Stimulated activated CD4-positive, alpha-beta T cell treated with anti-CD3 and anti-CD28 coated beads, Interleukin-4, amount 100 ng/mL, for 24 hours (primary cell): ENCODE measurements at places on chromosomes 7 and 10.

DNA sequence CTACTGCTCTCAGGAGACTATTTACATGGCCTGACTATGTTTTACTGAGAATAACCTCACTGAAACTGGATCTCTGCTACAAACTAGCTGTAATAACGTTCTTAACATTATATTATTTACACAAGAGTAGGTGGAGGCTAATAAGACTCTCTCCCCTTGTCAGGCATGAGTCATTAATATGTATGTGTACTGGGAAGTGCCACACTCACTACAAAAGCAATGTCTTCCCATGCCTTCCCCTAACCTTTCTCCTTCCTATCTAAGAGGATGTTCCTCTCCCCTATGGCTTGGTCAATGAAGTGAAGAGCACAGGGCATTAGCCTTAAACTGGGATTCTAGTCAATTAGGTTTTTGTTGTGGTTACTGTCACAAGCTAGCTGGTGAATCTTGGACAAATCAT, 147.9 kb downstream of the DGKB start:
- no peak for DNase-seq

DNA sequence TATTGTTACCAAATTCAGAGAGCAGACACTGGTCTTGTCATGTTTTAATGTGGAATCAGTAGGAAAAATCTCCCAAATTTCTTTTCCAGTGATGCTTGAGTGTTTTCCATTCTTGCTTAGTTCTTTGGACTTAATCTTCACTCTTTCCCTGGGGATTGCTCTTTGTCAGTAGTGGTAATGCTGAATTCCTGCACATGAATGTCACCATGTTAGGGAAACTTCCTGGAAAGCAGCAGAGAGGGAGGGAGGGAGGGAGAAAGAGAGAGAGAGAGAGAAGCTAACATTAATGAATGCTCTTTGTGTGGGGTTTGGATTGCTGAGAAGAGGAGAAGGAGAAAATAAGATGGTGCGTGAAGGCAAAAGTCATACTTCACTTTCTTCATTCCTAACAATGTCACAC, 295.3 kb upstream of the COBL start:
- DNase-seq: no peak

GRCh38 chr10:129329385-129330055, 137.5 kb upstream of the MGMT start:
- DNase-seq: no peak

DNA sequence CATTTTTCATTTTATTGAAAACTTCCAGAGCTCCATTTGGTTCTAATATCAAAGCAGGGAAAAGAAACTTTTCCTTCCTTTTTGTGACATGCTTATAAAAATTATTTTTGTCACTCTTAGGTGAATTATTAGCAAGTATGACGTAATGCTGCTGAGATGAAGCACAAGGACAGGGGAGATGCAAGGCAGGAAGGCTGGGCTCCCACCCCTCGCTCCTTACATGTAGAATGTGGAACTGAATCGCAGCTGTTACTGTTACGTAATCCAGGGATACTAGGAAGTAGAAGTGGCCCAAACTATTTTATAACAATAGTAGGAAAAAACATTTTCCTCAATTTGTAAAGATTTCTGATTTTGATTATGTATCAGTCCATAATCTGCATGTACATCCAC, 17.1 kb upstream of the GTPBP4 start:
- DNase-seq: no peak

DNA sequence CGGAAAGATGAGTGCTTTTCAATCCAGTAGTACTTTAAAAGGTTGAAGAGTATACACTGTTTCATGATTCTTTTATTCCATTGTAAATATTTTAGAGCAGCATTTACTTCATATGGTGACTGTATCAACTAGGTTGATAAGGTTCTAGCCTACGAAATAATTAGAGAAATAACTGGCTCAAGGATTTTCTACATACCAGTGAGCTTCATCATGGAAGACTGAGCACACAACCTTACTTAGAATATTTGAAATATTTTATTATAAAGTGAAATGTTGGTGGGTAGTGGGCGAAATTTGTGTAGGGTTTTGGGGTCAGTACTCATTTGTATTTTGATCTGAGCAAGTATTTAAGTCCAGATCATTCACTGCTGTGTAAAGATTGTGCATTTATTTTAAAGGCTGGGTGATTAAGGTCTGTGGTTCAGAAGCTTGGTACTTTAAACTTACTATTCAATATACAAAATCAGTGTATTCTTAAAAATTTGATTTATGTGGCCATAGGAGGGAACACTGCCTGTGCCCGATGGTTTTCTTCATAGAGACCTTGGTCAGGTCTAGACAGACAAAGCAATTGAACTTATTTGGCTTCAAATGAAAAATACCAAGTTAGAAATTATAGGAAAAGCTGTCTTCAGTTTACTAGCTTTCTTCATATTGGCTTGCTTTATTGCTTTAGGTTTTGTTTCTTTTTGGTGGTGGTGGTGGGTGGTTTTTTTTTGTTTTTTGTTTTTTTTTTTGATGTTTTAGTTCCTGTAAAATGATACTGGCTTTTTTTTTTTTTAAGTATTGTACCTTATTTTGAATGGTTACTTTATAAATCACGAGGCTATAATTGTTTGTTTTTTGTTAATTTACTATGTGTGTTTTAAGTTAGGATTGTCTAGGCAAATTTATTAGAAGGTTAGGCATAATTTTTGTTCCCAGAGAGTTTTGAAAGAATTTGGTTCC, 3.0 kb downstream of the KMT2E start:
- DNase-seq: no peak

- DNase-seq: no peak
Observed at GRCh38 chr10:88066876-88067275, 203.5 kb downstream of the PTEN start.

GRCh38 chr7:148223738-148224137, 366.8 kb upstream of the C7orf33 start:
- DNase-seq: no peak

DNA sequence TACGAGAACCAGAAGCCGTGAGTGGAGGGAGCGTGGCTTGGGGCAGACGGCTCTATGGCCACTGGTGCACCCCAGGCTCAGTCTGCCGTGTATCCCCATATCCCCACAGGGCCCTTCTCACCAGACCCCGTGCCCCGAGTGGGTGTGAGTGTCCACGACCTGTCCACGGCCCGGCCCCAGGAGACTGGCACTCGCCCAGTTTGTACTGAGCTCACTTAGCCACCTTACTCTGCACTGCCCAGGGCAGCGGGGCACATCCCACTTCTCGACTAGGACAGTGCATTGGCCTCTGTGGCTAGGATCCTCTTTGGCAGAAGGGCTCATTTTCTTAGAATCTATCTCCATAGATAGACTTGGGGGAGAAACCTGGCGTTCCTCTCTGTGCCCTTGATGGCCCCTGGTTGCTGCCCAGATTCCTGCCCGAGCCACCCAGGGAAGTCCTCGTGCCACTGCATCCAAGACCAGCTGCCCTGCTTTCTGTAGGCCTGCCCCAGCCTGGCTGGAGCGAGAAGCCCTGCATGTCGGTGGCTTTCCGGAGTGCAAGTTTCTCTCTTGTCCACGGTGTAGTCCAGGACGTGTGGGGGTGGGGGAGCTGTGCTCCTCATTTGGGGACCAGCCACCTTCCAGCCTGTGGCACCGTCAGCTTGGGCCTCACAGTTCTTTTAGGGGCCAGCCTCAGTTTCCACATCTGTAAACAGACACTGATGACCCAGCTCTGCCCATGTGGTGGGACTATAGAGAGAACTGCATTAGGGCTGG, 11.9 kb downstream of the TMEM120A start:
- no peak for DNase-seq

DNA sequence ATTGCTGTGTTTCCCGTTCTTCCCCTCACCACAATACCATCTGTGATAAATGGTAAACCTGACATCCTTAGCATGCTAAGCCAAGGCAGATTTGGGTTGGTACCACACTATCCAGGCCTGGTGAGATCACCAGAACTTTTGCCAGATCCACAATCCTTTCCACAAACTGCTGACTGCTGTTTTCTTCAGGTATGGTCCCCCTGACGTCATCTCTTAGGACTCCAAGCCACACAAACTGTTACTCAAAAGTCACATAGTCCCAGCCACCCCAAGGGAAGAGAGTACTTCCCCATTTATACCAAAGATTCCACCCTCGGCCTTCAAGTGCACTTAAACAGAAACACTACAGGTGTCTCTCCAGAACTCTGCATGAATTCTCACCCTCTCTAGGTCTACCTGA, 34.8 kb downstream of the SLC25A13 start:
- no peak for DNase-seq

DNA sequence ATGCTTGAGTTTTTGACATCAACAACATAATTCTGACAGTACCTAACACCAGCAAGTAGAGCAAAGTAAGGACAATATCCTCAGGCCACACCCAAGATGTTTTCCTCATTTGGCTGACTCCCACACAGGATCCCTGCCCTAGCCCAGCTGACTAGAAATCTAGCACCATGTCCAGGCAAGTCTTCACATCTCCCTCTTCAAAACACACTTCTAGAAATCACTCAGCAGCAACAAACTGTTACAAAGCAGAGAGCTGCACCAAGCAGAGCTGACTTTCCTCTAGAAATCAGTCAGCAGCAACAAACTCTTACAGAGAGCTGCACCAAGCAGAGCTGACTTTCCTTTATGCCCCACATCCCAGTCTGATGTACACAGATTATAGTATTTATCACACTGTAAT, 7.7 kb downstream of the TMEM168 start:
- no peak for DNase-seq

DNA sequence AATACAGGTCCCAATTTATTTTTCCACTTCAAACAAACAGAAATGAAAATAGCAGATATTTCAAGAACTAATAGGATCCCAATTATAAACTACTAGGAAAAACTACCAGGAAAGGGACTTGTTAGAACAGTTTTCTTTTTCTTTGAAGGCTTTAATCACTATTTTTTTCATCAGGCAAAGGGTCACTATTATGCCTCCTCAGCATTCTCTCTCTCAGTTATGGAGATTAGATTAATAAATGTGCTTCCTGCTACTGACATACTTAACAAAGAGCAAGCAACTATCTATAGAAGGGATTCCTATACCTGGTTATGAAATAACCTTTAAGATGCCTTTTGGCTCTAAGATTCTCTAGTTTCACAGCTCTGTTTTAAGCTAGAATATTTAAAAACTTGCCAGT, 71.0 kb upstream of the OGDHL start:
- DNase-seq: no peak

DNA sequence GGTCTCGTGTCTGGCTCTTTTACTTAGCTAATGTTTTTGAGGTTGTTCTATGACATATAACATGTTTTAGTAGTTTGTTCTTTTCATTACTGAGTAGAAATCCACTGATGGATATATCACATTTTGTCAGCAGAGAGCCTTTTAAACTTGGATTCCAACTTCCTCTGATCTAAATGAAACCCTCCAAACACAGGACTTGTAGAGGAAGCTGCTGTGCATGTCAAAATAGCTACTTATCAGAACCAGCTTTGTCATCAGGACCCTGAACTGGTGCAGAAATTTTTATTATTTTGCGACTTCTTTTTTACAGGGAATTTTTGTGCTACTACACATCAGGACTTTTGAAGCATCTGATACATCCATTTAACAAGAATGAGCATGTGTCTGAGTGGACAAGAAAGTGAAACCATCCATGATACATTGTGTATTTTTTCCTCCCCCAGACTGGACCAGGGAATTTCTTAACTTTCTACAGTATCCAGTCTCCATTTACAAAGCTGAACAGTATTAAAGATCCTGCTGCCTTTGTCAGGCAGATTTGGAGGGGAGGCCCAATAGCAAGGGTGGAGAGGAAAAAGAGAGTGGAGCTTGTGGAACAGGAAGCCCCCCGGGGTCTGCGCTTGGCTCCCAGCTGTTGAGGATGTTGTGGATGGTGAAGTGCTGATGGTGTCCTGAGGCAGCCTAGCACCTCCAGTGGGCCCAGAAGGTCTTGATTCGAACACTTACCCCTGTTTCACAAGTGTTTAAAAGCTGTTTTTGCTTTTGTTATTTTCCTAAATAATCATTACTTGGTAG, 29.3 kb upstream of the MTPAP start:
- no peak for DNase-seq

DNA sequence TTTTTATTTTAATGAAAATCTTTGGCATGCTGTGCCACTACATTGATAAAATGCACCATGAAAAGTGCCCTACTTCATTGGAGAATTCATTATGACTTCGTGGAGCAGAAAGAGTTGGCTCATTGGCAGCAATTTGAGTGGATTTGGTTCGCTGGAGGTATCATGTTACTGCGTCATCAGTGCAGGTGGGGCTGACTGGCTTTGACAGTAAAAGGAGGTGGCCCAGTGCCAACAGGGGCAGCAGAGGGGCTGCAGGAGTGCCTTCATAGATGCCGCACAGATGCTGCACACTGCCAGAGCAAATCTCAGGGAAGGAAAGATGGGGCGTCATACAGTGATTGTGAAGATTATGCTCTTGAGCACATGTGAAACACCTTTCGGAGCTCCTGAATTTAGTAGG, 22.2 kb downstream of the FZD1 start:
- DNase-seq: no peak

- DNase-seq: no peak
Observed at GRCh38 chr10:33938001-33938400, 603.5 kb upstream of the NRP1 start.

GRCh38 chr7:3370068-3370830, 69.2 kb downstream of the SDK1 start:
- no peak for DNase-seq

DNA sequence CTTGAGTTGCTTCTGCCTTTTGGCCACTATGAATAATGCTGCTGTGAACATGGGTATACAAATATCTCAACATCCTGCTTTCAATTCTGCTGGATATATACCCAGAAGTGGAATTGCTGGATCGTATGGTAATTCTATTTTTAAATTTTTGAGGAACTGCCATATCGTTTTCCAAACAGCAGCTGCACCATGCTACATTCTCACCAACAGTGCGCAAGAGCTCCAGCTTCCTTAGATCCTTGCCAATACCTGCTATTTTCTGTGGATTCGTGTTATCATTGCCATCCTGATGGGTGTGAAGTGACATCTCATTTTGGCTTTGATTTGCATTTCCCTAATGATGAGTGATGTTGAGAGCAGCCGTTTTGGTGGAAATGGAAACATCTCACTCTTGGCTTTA, 26.7 kb downstream of the FRMD4A start:
- no peak for DNase-seq

- DNase-seq: no peak
Observed at GRCh38 chr7:133606991-133607390, 354.1 kb downstream of the EXOC4 start.

DNA sequence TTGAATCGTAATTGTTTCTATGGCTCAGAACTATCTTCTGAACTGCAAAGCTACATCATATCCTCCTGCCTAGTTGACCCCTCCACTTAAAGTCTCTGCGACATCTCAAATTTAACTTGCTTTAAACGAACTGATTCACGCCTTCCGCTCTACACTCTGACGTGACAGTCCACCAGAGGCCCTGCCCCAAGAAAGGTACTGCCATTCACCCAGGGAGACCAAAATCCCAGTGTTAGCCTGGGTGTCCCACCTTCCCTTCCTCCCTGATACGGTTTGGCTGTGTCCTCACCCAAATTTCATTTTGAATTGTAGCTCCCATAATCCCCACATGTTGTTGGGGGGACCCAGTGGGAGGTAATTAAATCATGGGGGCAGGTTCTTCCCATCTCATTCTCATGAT, 90.8 kb downstream of the CPXM2 start:
- DNase-seq: no peak

DNA sequence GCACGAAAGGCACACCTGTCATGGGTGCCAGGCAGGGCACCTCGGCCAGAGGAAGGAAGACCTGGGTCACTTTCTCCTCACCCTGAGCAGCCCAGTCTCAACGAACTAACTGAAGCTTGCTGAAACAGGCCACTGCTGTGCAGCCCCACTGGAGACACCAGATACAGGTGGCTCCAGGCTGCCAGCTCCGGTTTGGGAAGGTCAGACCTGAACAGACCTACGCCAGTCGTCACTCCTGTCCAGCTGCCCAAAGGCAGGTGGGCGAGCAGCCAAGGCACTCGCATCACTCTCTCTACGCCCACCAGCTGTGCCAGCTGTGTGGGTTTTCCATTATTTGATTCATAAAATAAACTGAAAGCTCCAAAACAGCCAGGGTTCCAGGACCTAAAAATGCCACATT, 256.1 kb downstream of the ZMYND11 start:
- no peak for DNase-seq
